ENCODE measurements at places on chromosomes 11 and 22.

- DNase-seq, result no peak
These were observed 4.0 kb upstream of the IFITM5 start for GRCh38 chr11:303363-303762.

GRCh38 chr11:83773950-83774880, 488.0 kb upstream of the CCDC90B start:
- DNase-seq, result no peak

DNA sequence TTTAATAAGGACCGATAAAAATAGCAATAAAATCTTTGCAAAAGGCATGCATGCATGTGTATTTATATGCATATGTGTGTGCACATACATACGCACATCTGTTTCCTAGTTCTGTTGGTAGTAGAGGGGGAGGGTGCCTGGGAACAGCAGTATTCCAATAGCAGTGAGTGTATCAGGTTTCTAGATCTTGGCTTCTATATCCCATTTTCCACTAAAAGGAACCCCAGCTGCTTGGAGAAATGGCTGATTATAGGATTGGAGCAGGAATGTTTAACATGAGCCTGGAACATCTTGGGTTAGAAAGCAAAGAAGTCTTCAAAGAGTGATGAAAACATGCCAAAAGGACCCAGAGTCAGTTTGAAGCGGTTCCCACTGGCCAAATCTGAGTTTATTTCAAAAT, 21.0 kb downstream of the TNRC6B start:
- no peak for DNase-seq

DNA sequence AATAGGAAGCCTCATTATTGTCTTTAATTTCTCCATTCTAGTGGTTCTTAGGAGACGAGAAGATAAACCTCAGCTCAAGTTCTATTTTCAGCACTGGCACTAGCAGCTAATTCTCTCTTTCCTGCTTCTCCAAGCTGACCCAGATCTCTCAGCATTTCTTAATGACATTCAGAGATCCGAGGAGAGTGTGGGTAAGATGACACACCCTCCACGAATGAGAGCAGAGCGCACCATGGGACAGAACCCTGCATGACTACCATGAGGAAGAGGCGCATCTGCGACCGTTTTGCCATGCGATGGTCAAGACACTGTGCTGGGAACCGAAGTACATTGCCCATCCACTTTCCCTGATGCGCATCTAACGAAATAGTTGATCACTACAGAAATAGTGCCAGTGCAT, 241.8 kb downstream of the LARGE1 start:
- DNase-seq, result no peak

- no peak for DNase-seq
These were observed 30.2 kb downstream of the ARHGEF17 start for GRCh38 chr11:73338279-73338678.

GRCh38 chr11:64484191-64485022, 106.6 kb upstream of the SLC22A12 start:
- no peak for DNase-seq

DNA sequence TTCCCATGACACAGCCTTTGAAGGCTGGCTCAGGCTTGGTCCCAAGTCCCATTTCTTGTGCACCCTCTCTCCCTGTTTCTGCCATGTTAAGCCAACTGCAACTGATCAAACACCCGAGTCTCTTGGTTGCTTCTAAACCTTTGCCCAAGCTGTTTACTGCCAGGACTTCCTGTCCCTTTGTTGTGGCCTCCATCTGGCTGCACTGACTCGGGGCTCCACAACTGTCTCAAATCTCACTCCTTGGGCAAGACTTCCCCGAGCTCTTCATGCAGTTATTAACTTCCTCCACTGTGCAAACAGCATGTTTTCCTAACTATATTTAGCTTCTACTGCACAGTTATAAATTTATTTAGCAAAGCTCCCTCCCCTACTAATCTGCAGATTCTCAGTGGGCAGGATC, 4.3 kb downstream of the VPREB1 start:
- no peak for DNase-seq

- no peak for DNase-seq
These were observed 11.9 kb downstream of the IFT27 start for GRCh38 chr22:36764060-36764459.

DNA sequence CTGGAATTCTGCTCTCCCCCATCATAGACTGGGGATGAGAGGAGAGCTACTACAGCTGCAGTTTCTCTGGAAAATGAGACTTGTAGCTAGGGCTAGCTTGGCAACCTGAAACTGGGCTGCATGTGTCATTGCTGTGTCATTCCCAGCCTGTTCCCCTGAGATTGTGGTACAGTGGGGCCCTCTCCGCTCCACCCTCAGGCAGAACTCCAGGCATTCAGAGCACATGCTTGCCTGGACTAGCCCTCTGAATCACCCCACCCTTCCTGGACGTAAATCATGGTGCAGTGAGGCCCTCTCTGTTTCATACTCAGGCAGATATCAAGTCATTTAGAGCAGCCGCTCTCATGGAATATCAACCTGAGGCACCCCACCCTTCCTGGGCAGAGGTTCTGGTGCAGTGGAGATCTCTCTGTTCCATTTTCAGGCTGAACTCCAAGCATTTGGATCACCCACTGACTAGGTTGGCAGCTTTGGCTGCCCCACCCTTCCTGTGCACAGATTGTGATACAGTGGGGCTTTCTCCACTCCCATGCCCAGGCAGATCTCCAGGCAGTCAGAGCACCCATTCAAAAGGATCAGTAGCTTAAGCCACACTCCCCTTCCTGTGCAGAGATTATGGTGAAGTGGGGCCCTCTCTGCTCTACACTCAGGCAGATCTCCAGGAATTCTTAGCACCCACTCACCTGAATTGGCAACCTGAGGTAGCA, 274.4 kb downstream of the C11orf87 start:
- DNase-seq, result no peak

DNA sequence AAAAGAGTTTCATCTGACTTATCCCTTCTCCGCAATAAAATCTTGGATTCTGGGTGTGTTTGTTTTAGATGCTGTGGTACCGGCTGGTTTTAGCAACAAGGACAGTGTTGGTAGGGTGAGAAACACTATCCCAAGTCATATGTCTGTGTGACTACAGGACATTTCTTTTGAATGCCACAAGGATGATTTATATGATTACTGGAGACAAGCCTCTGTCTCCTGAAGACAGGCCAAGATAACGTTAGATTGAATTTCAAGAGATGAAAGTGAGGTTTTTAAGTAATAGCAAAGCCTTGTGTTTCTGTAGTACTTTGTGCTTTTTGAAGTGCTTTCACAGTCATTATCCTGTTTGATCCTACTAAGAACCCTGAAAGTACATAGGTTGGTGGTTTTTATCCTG, 101.6 kb downstream of the COMMD9 start:
- no peak for DNase-seq

GRCh38 chr11:44949160-44950030, 1.3 kb downstream of the TP53I11 start:
- no peak for DNase-seq

- no peak for DNase-seq
These were observed 36.9 kb downstream of the NAALAD2 start for GRCh38 chr11:90171359-90171758.

- peak; percentile 33 for DNase-seq
These were observed 18.7 kb upstream of the PPFIA1 start for GRCh38 chr11:70251659-70252321.

- DNase-seq, result no peak
These were observed 41.9 kb downstream of the RTN4R start for GRCh38 chr22:20226077-20226716.
